ENCODE measurements at places on chromosomes 5 and 9. TPM values are rescaled to one million over a fixed set of nuclear protein-coding genes. Genes with fewer than 3 reads are reported as not detected.

GRCh38 chr9:2389404-2389803, 232.2 kb upstream of the VLDLR start:
- no peak for DNase-seq

- DNase-seq, result no peak
Measured at GRCh38 chr9:20636888-20637440, 14.7 kb upstream of the MLLT3 start.

GRCh38 chr5:7010591-7010990, 297.4 kb downstream of the TENT4A start:
- DNase-seq, result no peak

DNA sequence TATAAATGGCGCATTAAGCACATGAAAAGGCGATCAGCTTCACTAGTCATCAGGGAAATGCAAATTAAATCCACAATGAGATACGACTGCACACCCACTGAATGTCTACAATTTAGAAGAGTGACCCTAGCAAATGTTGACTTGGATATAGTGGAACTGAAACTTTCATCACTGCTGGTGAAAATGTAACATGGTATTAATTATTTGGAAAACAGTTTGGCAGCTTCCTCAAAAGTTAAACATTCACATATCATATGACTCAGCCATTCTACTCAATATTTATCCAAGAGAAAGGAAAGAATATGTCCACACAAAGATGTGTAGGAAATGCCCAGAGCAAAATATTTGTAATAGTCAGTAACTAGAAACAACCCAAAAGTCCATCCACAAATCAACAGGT, 146.5 kb downstream of the LPAR1 start:
- peak; percentile 30 for DNase-seq

DNA sequence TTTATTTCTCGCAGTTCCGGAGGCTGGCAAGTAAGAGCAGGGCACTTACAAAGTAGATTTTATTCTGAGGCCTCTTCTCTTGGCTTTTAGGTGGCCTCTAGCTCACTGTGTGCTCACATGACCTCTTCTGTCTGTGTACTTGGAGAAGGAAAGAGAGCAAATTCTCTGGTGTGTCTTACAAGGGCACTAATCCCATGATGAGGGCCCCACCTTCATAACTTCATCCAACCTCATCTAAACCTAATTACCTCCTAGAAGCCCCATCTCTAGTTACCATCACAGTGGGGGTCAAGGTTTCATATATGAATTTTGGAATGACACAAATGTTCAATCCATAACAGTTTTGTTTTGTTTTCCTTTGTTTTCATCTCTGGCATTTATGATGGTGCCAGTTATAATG, 376.1 kb downstream of the ADGRV1 start:
- no peak for DNase-seq

DNA sequence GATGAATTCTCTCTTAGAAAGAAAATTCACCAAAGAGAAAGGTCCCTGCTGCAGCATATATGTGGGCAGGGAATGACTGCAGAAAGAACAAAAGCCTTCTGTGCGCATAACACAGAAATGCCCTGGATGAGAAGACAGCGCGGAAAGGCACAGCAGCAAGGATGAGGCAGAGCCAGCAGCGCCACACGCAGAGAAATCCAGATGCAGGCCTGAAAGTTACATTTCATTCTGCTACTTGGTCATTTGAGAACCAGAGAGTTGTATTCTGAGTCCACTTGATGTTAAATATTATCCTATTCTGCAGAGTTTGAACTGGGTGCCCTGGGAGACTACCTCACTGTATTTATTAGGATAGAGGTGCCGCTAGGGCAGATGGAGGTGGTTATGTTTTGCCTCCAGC, 68.5 kb downstream of the GLDC start:
- no peak for DNase-seq

DNA sequence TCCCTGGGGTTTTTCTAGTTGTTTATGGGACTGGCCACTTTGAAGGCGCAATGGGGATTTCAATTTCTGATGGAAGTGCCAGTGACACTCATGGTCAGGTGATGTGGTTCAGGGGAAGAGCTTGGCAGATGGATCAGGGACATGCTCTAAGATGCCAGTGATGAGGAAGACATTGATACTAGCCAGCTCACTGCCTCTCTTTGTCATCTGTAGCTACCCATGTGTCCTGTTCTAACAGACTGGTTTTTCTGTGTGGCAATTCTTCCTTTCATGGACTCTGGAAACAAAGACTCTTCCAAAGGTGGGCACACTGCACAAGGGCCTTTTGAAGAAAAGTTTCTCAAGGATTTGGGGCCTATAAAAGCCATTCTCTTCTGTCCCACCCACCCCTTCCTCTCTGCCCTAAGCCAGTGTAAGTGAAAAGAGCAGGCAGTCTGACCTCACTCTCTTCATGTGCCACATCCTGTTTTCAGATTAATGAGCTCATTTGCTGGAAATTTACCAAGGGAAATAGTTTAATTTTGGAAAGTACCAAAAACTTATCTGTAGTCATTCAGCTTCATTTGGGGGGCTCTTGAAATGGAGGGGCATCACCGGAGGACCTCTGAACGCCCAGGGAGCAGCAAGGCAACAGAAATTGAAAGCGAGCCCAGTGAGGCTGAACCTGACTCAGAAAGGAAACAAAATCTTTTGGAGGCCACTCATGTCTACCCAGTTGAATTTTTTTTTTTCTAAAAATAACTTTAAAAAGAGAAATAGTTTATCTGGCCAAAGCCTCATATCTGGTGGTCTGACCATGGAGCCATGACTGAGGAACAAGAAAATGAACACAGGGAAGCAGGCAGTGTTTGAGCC, 4.9 kb upstream of the TRAF1 start:
- no peak for DNase-seq

GRCh38 chr5:131607903-131608540, 27.0 kb downstream of the RAPGEF6 start:
- no peak for DNase-seq

- DNase-seq, result no peak
Measured at GRCh38 chr9:69637817-69638200, 34.4 kb downstream of the APBA1 start.

DNA sequence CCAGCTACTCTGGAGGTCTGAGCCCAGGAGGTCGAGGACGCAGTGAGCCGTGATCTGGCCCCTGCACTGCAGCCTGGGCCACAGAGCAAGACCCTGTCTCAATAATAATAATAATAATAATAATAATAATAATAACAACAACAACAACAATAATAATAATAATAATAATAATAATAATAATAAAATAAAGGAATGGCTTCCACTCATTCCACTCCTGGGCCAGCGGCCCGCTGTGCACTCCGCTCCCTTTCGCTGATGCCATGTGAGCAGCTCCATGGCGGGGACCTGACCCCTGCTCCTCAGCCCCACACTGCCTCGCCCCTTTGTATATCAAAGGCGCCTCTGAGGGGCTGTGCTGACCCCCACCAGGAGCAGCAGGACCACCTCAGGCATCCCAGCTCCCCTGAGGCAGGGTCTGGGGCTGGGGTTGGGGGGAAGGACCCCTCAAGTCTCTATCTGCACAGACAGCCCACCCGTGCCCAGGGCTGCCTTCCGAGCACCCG, 20.0 kb downstream of the GBGT1 start:
- no peak for DNase-seq

DNA sequence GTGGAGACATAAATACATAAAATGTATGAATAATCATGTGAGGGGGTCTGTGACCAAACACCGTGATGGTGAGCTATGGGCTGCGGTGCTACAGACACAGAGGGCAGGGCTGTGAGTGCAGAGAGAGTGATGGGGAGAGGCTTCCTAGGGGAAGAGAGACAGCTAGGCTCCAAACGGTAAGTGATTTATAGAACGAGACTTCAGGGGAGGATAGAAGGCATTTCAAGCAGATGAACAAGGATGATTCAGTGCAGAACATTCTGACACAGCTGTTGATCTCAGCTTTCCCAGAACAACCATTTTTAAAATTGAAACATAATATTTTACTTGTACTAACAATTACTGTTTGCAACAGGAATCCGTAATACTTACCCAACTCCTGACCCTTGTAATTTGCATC, 100.7 kb downstream of the GAS1 start:
- DNase-seq, result no peak

- DNase-seq, result no peak
Measured at GRCh38 chr9:28774433-28775235, 1201.4 kb upstream of the C9orf72 start.

- peak; percentile 10 for DNase-seq
Measured at GRCh38 chr5:106843812-106844416, 826.8 kb downstream of the EFNA5 start.

GRCh38 chr5:83991566-83992224, 271.0 kb upstream of the HAPLN1 start:
- no peak for DNase-seq

DNA sequence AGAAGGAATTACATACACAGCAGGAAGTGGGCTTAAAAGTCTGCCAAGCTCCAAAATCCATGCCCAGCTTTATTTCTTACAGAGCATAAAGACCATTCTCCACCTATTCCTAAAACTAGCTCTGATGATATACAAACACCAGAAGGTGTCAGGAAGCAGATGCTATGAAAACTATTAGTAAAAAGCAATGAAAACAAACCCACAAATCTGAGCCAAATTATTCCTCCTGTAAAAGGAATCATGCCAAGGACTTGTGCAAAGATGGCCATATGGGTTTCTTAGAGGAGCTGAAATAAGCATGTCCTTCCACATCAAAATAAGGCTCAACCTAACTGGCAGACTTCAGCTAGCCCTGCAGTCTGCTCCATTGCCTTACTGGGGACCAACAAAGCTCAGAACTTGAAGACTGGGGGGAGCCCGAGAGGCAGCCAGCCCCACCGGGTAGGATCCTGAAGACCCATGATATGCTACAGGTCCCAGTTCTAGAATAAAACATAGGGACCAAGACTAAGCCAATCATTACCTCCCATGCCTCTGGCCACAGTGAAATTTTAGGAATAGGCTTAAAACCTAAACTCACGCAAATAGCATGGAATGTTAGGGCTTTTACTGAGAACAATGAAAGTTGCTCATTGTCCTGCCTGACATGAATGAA, 42.8 kb upstream of the GABRP start:
- DNase-seq, result no peak

DNA sequence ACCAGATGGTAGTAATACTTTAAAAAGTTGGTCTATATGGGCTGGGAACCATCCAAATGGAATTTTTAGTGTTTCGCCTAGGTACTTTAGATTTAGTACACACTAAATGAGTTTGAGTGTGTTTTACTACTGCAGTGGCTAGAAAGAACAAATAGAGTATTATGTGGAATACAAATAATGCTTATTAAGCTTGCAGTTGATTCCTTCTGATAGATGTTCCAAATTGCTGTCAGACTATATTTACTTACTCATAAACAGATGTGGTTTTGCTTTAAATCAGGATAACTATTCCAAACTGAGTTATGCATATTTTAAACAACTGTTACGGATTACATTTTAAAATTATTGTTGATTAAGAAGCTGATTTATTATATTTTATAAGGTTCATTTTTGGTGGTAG, 103.3 kb downstream of the ZSWIM6 start:
- no peak for DNase-seq

- DNase-seq, result no peak
Measured at GRCh38 chr5:59104400-59105127, 521.7 kb downstream of the RAB3C start.

- DNase-seq, result no peak
Measured at GRCh38 chr5:35202319-35203111, 27.8 kb downstream of the PRLR start.

GRCh38 chr9:93463638-93464248, 10.4 kb upstream of the FAM120AOS start:
- DNase-seq, result no peak

GRCh38 chr9:13241283-13241682, 38.2 kb downstream of the MPDZ start:
- no peak for DNase-seq

DNA sequence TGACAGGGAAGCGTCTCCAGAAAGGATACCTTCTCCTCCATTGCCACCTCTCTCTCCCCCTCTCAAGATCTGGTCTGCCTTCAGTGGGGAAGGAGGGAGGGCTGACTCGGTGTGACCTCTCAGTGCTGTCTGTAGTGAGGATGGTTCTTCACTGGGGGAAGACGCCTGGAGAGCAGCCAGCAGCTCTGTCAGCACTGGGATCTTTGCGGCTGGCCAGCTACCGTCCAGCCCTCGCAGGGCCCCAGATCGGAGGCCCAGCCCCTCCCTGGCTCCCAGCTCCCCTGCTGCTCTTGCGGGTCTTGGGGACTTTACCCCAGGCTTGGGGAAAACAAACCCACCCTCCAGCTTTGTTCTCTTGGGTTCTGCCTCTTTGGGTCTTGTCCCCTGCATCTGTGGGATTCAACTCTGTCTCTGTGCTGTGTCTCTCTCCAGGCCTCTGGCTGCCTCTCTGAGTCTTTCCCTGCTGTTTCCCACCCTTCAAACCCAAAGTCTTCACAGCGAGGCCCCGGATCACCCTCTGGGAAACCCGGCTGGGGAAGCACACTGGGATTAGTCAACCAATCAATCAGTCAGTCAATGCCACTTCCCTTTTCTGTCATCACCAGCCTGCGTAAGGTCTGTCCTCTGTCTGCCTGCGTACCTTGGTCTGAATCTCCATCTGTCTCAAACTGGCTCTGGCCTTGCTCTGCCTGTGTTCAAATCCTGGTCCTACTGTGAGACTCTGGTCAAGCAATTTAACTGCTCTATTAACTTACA, 23.0 kb downstream of the FGF18 start:
- no peak for DNase-seq

DNA sequence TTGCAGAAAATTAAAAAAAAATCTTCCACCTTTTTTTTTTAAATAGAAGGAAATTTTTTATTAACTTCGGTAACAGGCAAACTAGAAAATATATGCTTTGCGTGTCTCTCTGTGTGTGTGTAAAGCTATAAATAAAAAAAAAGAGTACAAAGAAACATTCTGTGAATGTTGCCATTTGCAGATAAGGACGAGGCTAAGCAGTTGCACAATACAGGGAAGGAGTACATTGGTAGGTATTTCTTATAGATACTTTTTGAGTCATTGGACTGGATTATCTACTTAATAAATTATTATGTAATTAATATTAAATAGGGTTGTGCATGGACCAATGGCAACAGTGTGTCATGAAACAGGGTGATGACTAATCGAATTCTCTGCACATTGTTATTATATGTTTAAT, 102.4 kb downstream of the CAMK4 start:
- DNase-seq, result no peak

GRCh38 chr5:58622936-58623871, 40.3 kb downstream of the RAB3C start:
- DNase-seq, result no peak

- DNase-seq, result no peak
Measured at GRCh38 chr5:1436036-1436435, 9.2 kb downstream of the SLC6A3 start.

DNA sequence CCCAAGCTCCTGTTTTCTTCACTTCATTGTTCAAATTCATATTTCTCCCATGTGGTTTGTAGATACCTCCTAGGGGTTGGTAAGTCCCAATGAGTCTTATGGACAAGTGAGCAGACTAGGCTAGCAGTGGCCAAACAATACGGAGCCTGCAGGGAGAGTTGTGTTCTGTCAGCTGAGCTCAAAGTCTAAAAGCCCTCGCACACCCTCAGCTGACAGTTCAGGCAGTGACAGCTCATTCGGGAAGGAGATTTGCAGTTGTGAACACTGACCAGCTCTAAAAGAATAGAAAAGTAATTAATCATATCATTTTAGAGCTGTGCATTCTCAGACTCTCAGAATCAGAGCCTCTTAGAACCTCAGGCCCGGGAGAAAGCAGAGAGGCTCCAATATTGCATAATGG, 95.1 kb downstream of the SH3TC2 start:
- DNase-seq, result no peak

Gene TGFBI
- 371 TPM for total RNA-seq

Gene SPAG8
- total RNA-seq, result 0.12 TPM

Gene RPS14
- total RNA-seq, result 3,646 TPM

Gene SLC36A3
- total RNA-seq, result not detected

Gene IL4
- not detected for total RNA-seq

Gene PCDHA7
- total RNA-seq, result under 0.01 TPM

Gene CD72
- total RNA-seq, result 0.51 TPM

Gene DMRT3
- total RNA-seq, result 1.4 TPM

Gene HRH2
- 0.29 TPM for total RNA-seq

Gene SPRY4
- 10.9 TPM for total RNA-seq

Gene AIF1L
- total RNA-seq, result 52.5 TPM

All from epithelial cell of proximal tubule (primary cell).